ENCODE measurements at places on chromosomes 2 and 18.

DNA sequence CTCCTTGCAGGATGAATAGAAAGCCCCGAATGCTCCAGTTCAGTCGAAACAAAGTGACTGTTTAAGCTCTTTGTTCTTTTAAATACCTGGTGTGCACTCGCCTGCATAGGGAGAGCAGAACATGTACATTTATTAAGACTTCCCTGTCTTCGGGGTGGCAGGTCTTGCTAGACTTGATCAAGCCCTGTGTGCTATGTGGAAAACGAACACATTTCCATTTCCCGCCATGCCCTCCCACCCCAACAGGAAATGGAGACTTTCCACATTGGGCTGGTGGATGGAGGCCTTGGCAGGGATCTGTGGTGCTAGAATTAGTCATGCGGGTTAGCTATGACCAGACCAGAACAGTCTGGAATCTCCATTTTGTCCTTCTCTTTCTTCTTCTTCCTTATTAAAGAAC is 321.0 kb upstream of the THSD7B start:
- H3K27me3 ChIP-seq = peaks cover 21% of the 10 kb centered on the region
- no peaks in the 10 kb centered on the region for H3K4me1 ChIP-seq
- no peak overlapping the region for H3K27ac ChIP-seq
- no peaks in the 10 kb centered on the region for H3K36me3 ChIP-seq

- H3K36me3 ChIP-seq = no peaks in the 10 kb centered on the region
- H3K27ac ChIP-seq = no peak overlapping the region
- peaks cover 3% of the 10 kb centered on the region for H3K27me3 ChIP-seq
Measured at GRCh38 chr2:42922790-42923579, 130.6 kb upstream of the HAAO start.

DNA sequence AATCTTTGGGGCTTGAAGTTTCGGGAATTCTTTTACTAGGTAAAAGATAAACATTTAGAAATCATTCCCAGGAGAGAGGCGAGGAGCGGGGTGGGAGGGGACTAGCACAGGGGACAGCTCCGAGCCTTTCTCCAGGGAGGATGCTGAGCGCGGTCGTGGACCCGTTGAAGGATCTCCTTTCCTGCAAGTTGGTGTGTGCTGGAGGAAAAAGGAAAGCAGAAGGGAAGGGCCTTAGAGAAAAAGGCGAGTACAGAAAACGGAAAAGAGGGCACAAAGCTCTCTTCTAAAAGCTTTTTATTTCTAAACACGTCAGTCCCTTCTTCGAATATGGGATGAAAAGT is 640 bp downstream of the SLC39A6 start:
- H3K36me3 ChIP-seq = peaks cover 80% of the 10 kb centered on the region
- H3K27ac ChIP-seq = peak overlapping the region; percentile 98
- H3K4me1 ChIP-seq = peaks cover 65% of the 10 kb centered on the region

DNA sequence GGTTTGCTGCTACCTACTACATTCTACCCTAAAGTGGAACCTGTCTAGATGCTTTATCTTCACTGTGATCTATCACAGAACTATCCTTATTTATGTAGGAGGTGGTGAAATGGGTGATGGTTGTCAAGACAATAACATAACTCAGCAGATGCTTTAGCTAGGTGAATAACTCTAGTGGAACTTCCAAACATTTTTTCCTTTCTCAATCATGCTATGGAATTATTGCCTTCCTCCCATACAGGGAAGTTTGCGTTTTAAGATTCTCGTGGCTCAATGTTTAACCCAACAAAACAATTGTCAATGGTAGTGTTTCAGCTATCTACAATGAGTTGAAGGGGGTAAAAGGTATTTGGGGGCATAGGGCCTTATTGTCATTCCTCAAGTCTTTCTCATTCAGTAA is 82.6 kb upstream of the GLI2 start:
- no peak overlapping the region for H3K27ac ChIP-seq
- no peak for DNase-seq
- H3K4me3 ChIP-seq = no peak overlapping the region

GRCh38 chr2:2587354-2587753 is 256.3 kb upstream of the MYT1L start:
- no peak overlapping the region for H3K4me3 ChIP-seq
- H3K36me3 ChIP-seq = no peaks in the 10 kb centered on the region
- no peaks in the 10 kb centered on the region for H3K4me1 ChIP-seq
- no peaks in the 10 kb centered on the region for H3K27me3 ChIP-seq
- no peak overlapping the region for H3K27ac ChIP-seq

- H3K4me3 ChIP-seq = peak overlapping the region; percentile 75
- peaks cover 74% of the 10 kb centered on the region for H3K4me1 ChIP-seq
- no peaks in the 10 kb centered on the region for H3K27me3 ChIP-seq
- peaks cover 33% of the 10 kb centered on the region for H3K36me3 ChIP-seq
Measured at GRCh38 chr2:102418421-102418961, 4.5 kb upstream of the IL18RAP start.

GRCh38 chr2:28949617-28950305 is 31.3 kb upstream of the TOGARAM2 start:
- H3K36me3 ChIP-seq = peaks cover 51% of the 10 kb centered on the region
- peak overlapping the region; percentile 10 for H3K27ac ChIP-seq
- no peaks in the 10 kb centered on the region for H3K27me3 ChIP-seq

DNA sequence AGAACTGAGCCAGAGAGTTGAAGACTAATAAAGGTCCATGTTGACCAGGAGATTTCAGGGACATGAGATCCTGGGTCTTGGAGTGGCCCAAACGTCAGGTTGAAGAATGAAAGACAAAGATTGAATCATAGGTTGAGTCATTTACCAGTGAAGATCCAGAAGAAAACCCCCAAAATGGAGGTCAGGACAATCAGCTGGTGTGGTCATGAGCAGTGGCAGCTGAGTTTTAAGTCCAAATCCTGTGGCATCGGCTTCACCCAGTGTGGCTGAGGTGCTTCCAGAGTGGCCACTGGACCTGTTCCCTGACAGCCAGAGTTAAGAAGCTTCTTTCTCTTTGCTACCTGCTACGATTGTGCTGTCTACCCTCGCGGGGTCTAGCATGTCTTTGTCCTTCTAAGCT is 234.0 kb downstream of the BCL2 start:
- H3K4me3 ChIP-seq = no peak overlapping the region
- H3K27ac ChIP-seq = no peak overlapping the region
- H3K36me3 ChIP-seq = no peaks in the 10 kb centered on the region
- H3K27me3 ChIP-seq = no peaks in the 10 kb centered on the region
- peaks cover 8% of the 10 kb centered on the region for H3K4me1 ChIP-seq
- no peak for DNase-seq

DNA sequence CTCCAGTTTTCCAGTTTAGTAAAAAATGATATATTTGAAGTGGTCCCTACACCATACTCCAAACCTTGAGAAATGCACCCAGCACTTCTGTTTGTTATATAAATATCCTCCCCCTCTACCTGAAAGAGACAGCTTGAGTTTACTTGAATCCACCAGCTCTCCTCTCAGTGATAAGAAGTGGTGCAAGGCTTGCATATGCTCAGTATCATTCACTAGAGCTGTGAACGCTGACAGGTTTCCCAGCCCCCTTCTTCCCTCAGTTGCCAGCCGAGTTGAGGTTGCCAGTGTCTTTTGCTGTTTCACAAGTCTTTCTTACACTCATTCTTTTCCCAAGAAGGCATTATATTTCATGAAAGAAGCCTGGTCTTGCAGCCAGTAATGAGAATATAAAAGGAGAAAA is 880.0 kb downstream of the LRRTM4 start:
- H3K36me3 ChIP-seq = no peaks in the 10 kb centered on the region
- no peaks in the 10 kb centered on the region for H3K27me3 ChIP-seq
- no peak for DNase-seq
- H3K4me3 ChIP-seq = no peak overlapping the region

GRCh38 chr2:147355706-147356105 is 489.1 kb upstream of the ACVR2A start:
- no peaks in the 10 kb centered on the region for H3K36me3 ChIP-seq
- no peak overlapping the region for H3K27ac ChIP-seq
- DNase-seq = no peak

- no peak overlapping the region for H3K27ac ChIP-seq
- H3K36me3 ChIP-seq = no peaks in the 10 kb centered on the region
- no peaks in the 10 kb centered on the region for H3K4me1 ChIP-seq
- H3K27me3 ChIP-seq = peaks cover 2% of the 10 kb centered on the region
- no peak overlapping the region for H3K4me3 ChIP-seq
- no peak for DNase-seq
Measured at GRCh38 chr2:209380293-209380692, 43.6 kb upstream of the MAP2 start.

DNA sequence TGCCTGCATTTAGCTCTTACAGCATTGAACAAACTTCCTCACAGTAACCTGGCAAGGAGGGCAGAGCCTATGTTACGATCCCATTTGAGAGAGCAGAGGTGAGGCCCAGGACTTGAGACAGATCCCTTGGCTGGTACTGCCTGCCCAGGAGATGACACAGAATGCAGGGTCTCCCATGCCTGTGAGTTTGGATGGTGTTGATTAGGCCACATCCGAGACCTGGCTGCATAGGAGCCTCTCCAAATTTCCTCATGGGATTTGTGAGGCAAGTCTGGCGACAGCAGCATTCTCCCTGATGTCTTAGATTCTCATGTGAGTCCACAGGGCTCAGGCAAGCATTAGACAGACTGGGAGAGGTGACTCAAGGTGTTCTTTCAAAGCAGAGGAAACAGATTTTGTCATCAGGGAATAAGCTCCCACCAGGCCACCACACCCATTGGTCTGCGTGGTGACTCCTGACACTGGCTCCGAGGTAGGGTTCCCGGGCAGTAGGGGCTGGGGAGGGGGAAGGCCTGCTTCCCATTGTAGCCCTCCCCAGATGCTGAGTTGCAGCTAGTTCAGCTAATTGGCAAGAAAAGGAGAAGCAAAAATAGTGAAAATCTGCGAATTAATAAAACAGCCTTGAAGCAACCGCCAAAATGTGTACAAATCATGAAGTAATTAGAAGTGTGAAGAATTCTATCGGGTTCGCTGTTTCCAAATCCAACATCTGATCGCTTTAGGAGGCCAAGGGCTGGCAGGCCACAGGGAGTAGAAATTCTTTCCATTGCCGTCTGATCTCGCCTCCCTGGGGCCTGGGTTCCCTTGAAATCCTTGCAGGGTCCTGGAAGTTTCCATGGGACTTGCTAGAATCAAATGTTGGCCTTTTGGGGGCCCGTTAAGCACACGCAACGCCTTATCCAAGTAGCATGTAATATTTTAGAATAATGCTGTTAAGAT is 68.0 kb downstream of the MAPK4 start:
- H3K36me3 ChIP-seq = no peaks in the 10 kb centered on the region
- no peak for DNase-seq
- H3K27me3 ChIP-seq = peaks cover 12% of the 10 kb centered on the region
- H3K4me1 ChIP-seq = no peaks in the 10 kb centered on the region
- no peak overlapping the region for H3K27ac ChIP-seq

- no peaks in the 10 kb centered on the region for H3K27me3 ChIP-seq
- H3K4me3 ChIP-seq = no peak overlapping the region
- H3K27ac ChIP-seq = no peak overlapping the region
- H3K4me1 ChIP-seq = no peaks in the 10 kb centered on the region
- no peak for DNase-seq
Measured at GRCh38 chr18:69567813-69568488, 167.3 kb downstream of the DOK6 start.

DNA sequence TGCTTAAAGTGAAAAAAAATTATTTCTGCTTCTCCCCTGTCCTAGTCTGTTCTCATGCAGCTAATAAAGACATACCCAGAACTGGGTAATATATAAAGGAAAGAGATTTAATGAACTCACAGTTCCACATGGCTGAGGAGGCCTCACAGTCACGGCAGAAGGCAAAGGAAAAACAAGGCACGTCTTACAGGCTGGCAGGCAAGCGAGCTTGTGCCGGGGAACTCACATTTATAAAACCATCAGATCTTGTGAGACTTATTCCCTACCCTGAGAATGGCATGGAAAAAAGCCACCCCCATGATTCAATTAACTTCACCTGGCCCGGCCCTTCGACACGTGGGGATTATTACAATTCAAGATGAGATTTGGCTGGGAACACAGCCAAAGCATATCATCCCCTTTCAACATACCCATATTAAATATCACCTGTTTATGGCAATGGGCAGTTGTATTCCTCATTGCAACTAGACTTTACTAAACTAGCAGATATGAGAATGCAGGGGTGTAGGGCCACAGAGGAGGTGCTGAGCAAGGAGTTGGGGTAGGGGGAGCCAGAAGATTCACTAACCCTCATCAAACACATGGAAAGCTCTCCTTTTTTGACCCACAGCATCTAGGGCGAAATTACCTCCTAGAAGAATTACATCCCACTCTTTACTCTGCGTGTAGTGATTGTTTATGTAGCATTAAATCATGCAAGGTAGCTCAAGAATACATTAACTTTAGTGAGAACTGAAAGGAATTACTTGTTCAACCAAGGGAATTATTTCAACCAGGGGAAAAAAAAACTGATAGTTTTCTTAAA is 183.3 kb upstream of the DOK6 start:
- no peak for DNase-seq
- H3K27me3 ChIP-seq = no peaks in the 10 kb centered on the region
- H3K27ac ChIP-seq = no peak overlapping the region
- no peak overlapping the region for H3K4me3 ChIP-seq
- H3K36me3 ChIP-seq = no peaks in the 10 kb centered on the region

- H3K27me3 ChIP-seq = no peaks in the 10 kb centered on the region
- no peak for DNase-seq
- H3K4me1 ChIP-seq = peaks cover 63% of the 10 kb centered on the region
- no peak overlapping the region for H3K4me3 ChIP-seq
Measured at GRCh38 chr18:75228967-75229366, 18.4 kb downstream of the TSHZ1 start.

- no peaks in the 10 kb centered on the region for H3K36me3 ChIP-seq
- no peaks in the 10 kb centered on the region for H3K27me3 ChIP-seq
- peaks cover 37% of the 10 kb centered on the region for H3K4me1 ChIP-seq
- H3K27ac ChIP-seq = peak overlapping the region; percentile 91
- DNase-seq = no peak
Measured at GRCh38 chr2:177289824-177290628, 25.5 kb upstream of the NFE2L2 start.

DNA sequence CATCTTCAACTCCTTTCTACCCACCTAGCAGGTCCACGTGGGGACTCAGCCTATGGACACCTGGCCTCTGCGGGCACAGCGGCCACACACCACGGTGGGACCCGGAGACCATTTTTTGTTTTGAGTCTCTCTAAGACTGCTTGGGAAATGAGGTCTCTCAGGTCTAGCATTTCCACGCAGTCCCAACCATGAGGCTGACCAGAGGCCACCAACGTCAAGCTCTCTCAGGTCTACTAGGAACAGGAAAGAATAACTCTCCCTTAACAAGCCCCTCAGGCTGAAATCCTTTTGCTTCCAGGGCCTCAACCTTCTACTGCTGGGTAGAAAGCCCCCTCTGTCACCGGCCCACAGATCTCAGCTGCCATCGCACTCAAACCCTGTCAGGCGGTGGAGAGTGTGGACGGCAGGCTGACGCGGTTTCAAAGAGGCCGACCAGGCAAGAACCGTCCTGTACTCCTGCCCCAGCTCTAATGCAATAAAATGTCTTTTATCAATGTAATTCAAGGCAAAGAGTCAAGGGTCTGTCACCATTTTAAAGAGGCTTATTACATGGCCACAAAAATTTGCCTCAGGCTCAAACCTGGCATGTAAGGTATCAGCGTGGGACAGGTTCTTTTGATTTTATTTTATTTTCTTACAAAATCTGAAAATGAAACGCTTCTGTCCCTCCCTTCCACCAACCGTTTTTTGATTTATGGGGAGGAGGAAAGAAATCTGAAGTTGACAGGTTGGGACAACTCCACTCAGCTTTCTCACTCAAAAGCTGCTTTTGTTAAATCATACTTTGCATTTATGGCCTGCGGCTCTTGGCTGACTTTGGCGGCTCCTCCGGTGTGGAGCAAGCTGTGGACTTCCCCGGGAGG is 74.0 kb downstream of the BCL11A start:
- peaks cover 22% of the 10 kb centered on the region for H3K27me3 ChIP-seq
- no peak for DNase-seq
- no peak overlapping the region for H3K27ac ChIP-seq
